ENCODE measurements at places on chromosomes 6 and 20.
A peak's percentile ranks its signal among the peaks of the same experiment; 100 is the strongest.

DNA sequence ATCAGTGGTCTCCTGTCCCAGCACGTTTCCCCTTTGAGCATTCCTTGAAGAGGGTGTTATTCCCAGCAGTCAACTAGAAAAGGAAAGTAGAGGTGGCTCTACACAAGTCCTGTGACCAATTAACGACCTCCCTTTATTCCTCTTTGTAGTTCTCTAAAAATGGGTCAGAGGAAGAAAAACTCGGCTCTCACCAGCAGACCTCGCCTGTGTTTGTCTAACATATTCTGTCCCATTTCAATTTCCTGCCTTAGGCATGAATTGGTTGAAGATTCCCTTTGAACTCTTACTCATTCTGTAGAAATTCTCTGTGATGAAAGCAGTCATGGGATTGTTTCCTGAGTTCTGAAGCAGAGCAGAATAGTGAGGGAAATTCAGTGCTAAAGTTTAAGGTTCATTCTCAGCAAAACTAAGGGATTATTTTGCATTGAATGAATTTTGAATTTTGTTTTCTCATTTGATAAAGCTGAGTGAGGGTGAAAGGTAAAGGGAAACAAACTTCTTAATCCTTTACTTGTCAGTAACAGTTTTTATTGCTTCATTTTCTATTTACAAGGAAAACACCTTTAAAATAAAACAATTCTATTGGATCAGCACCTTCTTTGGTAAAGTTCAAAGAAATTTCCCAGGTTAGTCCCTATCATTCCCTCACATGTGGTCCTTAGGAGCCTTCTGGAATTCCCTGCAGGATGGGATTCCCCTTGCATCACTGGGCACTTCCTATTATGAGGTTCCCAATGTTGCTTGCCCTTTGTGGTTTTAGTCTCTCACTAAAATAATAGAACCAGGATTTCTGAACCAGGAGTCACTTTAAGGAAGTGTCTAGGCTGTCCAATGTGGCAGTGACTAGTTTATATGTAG, 105.8 kb downstream of the SLX4IP start:
- no peak for DNase-seq

DNA sequence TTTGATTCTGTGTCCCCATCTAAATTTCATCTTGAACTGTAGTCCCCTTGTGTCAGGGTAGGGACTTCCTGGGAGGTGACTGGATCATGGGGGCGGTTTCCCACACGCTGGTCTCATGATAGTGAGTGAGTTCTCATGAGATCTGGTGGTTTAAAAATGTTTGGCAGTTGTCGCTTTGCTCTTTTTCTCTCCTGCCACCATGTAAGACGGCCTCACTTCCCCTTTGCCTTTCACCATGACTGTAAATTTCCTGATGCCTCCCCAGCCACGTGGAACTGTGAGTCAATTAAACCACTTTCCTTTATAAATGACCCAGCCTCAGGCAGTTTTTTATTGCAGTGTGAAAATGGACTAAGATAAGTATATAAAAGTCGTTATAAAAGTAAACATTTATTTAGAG, 80.5 kb upstream of the SGK1 start:
- DNase-seq, result no peak

- DNase-seq, result peak; percentile 48
Measured at GRCh38 chr20:43187476-43188233, 2.1 kb downstream of the PTPRT start.

DNA sequence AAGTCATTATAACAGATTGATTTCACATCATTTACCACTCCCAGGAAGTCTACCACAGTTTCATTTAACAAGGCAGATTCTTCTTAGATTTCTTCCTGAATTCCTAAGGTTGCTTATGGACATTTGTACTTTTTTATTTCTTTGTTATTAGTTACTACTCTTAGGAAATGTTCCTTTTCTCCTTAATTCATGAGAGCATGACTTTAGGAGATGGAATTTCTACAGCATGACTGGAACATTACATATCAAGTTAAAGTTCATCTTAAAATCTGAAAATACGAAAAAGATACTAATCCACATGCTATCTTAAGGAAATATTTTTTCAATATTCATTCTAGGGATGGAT, 22.3 kb downstream of the CNKSR3 start:
- DNase-seq, result no peak

GRCh38 chr6:144029452-144029851, 21.4 kb upstream of the PLAGL1 start:
- DNase-seq, result no peak

DNA sequence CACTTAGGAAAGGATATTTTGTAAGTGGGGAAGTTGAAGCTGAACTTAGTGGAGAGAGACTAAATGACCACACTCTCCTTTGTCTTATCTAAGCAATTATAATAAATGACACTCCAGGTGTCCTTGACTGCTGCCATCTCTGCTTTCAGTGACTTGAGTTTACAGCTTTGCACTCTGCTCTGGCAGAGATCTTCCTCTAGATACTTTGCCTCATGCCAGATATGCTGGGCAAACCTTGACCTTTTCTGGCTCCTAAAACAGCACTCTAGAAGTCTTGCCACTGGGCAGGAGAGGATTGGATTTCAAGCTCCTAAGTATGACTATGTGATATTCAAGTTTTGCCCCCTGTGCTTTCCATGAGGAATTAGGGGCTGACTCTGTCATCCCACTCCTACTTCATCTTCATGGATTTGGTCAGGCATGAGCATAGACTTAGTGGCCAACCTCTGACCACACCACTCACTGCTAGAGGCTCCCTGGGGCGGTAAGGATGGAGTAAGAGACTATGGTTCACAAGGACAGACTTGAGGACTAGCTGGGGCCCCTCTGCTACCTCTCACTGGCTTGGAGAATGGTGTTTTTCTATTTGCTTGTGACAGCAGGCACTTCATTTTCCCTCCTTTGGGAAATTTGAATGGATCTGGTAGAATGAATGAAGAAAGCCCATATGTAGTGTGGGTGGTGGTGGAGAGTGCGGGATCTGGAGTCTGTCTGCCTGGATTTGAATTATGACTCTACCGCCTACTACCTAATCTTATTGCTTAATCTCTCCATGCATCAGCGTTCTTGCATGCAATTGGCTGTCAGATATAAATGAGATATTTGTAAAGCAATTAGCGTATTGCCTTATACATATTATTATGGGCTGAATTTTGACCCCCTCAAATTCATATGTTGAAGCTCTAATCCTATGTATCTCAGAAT, 191.4 kb downstream of the REV3L start:
- no peak for DNase-seq

DNA sequence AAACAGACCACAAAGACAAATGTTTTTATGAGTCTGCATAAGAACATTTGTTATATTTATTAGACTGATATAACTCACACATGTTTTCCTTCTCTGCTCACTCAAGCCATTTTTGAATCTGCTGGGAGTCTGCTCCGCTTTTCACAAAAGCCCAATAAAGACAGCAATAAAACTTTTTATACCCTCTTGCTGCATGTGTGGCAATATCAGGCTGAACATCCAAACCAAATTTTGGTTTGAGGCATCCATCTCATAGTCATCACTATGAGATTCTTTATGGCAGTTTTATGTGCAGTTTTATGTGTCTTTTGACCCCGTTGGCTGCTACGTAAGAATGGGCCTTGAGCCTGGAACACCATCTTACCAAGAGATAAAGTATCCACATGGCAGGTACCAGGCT, 1276.8 kb upstream of the ADGRB3 start:
- DNase-seq, result no peak

DNA sequence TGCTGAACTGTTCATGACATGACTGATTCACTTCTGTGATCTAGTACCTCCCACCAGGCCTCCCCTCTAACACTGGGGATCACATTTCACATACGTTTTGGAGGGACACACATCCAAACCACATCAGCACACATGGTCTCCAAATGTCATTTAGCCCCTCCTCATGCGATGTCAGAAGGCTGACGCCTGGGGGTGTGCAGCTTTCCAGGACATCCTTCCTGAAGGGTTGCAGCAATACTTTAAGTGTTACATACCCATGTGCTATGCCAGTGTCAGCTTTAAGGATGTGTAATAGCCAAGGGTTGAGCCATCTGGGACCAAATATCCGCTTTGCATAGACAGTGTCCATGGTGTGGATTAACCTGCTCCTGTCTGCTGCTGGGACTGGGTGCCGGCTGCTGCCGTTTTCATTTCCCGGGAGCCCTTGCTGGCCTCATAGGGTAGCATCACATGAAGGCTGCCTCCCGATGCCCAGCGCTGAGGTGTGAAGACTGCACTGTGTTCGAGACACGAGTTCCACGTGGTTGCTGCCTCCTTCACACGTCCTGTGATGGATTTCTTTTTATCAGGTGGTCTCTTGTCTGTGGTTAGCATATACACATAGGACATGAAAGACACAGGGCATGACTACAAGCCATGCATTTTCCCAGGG, 219.0 kb downstream of the THBS2 start:
- no peak for DNase-seq
